ENCODE measurements at places on chromosomes 7 and 10.

DNA sequence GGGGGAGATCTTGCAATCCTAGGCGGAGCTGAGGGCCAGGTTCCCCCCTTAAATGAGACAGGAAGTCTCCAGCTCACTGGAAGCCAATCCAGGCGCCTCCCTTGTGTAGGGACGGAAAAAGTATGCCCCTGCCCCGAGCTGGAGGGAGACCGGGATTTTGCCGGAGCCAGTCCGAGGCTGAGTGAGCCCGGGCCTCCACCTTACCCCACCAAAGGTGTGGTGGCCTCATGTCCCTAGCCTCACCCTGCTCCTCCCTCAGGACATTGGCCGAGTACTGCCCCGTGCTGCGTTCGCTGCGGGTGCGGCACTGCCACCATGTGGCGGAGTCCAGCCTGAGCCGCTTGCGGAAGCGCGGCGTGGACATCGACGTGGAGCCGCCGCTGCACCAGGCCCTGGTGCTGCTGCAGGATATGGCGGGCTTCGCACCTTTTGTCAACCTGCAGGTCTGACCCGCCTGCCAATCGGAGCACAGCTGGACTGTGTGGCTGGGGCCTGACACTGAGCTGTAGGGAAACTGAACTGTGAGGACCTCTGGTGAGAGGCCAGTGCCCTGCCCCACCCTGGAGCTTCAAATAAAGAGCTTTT, 2.0 kb downstream of the FBXL15 start:
- peak; percentile 5 for DNase-seq

- no peak for DNase-seq
Measured at GRCh38 chr10:63431962-63432797, 33.6 kb downstream of the JMJD1C start.

GRCh38 chr7:133871757-133872156, 255.4 kb upstream of the LRGUK start:
- DNase-seq, result no peak

DNA sequence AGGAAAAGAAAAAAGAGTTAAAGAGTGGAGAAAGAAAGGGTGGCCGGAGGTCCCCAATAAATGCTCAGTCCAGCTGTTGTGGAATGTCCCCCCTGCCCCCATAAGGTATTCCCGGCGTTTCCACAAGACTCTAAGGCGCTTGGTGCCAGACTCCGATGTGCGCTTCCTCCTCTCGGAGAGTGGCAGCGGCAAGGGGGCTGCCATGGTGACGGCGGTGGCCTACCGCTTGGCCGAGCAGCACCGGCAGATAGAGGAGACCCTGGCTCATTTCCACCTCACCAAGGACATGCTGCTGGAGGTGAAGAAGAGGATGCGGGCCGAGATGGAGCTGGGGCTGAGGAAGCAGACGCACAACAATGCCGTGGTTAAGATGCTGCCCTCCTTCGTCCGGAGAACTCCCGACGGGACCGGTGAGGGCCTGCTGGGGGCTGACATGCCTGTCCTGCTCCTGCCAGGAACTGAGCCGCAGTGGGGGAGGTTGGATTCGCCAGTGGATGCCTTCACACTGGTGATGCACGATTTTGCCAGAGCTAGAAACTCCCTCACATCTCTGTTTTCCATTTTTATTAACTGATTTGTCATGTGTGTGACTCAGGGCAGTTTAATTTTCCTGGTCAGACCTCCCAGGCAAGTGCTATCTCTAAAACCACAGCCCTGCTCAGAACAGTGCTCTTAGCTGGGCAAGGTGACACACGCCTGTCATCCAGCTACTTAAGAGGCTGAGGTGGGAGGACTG, 34.2 kb downstream of the TACR2 start:
- DNase-seq, result no peak

DNA sequence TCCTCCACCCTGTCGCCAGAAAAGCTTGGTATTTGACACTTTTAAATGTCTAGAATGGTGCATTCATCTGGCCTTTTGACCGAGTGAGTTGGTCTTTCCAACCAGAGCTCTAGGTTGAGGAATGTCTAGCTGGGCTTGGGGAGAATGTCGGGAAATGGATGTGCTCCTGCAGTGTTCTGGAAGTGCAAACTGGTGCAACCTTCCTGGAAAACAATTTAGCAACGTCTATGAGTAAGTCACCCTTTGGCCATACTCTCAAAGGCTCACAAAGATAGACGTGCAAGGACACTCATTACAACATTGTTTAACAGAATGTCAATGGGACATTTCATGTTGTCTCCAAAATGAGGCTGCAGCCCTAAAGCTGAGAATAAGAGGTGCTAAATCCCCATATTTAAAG, 12.2 kb upstream of the NMT2 start:
- DNase-seq, result no peak

DNA sequence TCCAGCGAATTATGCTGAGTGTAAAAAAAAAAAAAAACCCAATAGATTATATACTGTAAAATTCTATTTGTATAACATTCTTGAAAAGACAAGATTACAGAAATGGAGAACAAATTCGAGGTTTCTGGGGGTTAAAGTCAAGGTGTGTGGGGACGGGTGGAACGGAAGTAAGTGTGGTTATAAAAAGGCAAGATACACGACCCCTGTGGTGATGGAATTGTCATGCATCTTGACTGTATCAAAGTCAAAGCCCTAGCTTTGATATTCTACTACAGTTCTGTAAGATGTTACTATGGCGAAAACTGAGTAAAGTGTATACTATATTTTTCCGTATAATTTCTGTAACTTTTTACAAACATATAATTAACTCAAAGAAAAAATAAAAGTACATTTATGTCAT, 718.2 kb upstream of the PCDH15 start:
- no peak for DNase-seq

Measured in NCI-H748 treated with DMSO at 0.1 percent for 48 hours (cell line).